ENCODE measurements at places on chromosomes 13 and 19.
A peak's percentile ranks its signal among the peaks of the same experiment; 100 is the strongest.

GRCh38 chr13:94480672-94481145, 1.2 kb upstream of the DCT start:
- peak; percentile 89 for DNase-seq

DNA sequence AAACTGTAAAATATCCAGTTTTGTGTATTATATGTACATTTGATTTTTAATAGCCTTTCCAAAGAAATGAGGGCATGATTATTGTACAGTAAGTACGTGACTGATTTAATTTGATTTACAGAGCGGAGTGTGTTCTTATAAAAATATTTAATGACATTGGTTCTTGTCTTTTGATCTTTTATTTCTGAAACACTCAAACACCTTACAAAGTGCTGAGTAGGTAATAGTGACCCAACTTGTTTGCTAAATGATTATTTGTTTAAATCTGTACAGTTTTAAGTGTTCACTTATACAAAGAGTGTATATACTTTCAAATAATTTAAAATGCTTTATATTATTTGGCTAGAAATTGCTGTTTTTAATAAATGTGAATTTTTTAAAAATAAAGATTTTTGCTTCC, 71.5 kb downstream of the COG3 start:
- no peak for DNase-seq

GRCh38 chr19:51331716-51332115, 10.2 kb downstream of the VSIG10L start:
- DNase-seq = no peak

DNA sequence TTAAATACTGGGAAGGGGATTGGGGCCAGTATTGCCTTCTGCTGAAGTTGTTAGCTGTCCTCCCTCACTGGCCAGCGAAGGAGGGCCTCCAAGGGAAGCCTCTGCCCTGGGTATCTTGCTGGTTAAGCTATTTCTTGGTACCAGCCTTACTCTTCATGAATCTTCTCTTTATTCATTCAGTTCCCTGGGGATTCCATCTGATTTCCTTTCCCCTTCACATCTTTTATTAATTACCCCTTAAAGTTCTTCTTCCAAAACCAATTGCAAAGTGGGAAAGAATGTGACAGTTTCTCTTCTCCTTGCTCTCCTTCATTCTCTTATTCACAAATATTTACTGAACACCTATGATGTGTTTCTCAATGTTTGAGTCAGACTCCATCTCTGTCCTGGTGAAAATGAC, 36.7 kb upstream of the STK24 start:
- DNase-seq = peak; percentile 10

- peak; percentile 22 for DNase-seq
Observed at GRCh38 chr19:42683917-42684513, 56.3 kb downstream of the PSG3 start.

DNA sequence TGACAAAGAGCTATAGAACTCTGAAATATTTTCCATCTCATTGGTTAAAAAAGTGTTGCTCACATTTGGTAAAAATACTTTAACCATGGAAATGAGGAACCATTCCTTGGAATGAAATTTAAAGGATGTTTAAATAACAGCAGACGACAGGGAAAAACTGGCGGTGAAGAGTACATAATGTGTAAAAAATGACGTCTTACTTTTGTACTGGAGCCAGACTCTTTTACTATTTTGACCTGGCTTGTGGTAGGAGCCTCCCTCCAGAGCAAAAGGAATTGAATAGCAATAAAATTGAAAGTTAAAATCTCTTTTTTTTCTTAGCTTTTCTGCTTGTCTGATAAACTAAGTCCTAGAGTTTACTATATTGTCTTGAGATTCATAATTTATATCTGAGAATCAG, 426.2 kb upstream of the KLHL1 start:
- DNase-seq = no peak

GRCh38 chr13:25660996-25661395, 289.2 kb downstream of the ATP8A2 start:
- no peak for DNase-seq

GRCh38 chr13:80341101-80341755, at the start of gene SPRY2:
Gene SPRY2, minus strand, starts transcription at chr13:80341126. Its CDS starts 3,421 bp downstream, at chr13:80337705.
- peak; percentile 96 for DNase-seq

DNA sequence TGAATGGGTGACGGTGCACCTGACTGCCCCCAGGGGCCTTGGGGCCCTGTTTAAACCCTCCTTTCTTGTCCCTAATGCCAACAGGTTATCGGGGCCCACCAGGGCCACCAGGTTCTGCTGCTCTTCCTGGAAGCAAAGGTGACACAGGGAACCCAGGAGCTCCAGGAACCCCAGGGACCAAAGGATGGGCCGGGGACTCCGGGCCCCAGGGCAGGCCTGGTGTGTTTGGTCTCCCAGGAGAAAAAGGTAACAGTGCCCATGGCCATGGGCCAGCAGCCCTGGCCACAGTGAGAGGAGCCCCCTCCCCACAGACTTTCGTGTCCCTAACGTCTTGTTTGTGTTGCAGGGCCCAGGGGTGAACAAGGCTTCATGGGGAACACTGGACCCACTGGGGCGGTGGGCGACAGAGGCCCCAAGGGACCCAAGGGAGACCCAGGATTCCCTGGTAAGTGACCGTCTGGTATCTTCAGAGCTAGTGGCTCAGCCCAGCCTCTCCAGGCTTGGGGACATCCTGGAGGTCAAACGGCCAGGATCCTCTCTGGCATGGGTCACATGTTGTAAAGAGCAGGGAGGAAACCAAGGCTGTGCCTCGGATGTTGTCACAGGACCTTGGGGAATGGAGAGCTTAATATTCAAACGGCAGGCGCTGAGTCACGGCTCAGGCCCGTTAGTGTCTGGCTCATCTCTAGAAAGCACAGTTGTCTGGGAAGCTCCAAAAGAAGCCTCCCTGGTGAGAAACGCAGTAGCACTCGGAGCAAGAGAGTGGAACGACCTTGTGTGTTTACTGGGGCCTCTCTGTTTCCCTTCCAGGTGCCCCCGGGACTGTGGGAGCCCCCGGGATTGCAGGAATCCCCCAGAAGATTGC, 58.3 kb downstream of the RAB20 start:
- DNase-seq = peak; percentile 43

DNA sequence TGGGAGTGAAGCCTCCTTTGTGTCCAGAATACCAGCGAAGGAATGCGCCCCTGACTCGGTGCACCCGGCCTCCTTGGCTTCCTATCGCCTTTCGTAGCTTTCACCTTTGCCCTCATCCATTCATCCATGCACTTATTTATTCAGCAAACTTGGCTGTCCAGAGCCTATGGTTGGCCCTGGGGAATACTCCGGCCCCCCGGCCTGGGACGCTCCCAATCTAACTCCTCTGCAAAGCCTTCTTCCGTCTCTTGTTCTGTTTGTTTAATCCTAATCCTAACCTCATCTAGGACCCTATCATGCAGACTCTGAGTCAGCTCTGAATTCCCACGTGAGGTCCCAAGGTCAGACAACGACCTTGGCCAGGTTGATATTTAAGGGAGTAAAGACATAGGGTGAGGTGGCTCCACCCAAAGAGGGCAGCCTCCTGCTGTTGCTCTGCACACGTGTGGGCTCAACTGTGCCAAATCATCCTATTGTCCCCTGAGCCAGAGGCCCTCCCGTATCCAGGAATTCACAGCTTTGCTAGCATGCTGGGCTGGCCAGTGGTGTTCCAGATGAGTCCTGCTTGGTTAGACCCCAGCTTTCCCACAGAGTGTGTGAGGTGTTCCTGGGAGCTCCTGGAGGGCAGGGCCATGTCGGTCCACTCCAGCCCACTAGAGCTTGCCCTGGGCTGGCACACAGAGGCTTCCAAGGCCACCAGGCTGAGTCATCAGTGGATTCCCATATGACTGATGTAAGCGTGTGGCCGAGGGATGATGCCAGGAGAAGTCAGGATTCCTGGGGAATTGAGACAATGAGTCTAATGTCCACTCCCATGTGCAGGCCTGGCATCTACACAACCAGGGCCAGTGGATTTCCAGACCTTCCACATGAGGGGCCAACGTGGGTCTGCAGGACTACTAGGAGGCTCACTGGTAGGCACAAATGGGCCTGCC, 6.5 kb upstream of the CCNE1 start:
- no peak for DNase-seq

DNA sequence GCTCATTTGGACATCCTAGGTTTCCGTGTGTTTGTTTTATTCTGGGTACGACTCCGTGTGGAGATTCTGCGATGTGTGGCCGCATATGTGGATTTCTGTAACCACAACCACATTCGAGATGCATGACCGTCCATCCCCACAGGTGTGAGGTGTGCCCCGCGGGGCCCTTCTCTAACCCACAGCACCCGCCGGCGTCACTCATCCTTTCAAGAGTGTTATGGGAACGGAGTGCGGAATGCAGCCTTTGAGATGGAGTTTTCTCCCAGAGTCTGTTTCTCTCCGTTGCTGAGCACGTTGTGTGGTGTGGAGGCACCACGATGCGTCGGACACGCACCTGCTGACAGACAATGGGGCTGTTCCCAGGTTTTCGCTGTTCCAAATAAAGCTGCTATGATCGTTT, 40.0 kb downstream of the C13orf46 start:
- no peak for DNase-seq

- no peak for DNase-seq
Observed at GRCh38 chr19:3801412-3802096, 15.4 kb upstream of the MATK start.

GRCh38 chr13:30388406-30389283, 33.6 kb upstream of the UBE2L5 start:
- DNase-seq = peak; percentile 51

DNA sequence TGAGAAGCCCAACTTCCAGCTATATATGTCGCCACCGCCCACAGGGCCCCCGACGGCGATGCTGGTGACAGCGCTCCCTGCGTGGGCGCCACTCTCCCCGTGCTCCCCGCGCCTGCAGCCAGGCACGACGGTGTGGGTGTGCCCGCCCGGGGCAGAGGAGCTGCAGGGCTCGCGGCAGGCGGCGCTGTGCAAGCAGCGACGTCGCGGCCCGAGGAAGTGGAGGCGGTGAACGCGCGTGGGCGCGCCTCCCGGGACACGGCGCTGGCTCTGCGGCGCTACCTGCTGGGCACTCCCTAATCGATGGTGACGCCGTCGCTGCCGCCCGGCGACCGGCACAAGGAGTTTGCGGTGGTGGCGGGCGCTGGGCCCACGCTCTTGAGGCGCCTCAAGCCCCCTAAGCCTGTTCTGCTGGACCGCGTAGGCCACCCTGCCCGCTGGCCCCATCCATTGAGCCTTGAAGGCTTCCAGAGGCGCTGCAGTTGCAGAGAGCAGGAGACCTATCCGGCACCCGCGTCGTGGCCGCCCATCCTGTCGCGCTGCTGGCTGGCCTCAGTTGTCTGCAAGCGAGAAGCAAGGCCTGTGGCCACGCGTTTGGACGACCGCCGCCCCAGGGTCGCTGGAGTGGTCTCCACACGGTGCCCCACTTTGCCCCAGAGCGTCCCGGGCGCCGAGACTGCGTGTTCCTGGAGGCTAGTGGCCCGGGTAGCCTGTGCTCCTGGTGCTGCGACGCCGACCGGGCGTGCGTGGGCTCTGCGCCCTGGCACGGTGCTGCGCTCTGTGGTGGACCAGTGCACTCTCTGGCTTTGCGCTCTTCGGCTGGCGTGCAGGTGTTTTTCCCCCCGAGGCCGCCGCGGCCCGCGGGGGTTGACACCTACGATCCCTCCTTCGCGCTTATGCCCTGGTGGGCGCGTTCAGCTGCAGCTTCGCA, 23.1 kb downstream of the LRFN3 start:
- DNase-seq = no peak
